ENCODE measurements at places on chromosomes 12 and 14.

DNA sequence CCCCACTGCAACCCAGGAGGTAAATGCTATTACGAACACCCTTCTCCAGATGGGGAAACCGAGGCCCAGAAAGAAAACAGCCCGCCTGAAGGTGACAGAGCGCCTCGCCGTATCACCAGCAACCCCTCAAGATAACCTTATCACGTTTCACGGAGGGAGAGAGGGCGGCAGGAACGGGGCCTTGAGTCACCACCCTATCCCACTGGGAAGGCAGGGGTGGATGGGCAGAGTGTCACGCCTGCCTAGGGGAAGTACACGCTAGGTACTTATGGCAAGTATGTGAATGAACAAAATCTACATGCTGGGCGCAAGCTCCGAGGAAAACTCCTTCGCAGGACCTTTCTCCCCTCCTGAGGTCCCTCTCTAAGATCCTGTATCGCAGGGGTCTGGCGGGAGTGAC lies 17.8 kb downstream of the NCOR2 start:
- no peak overlapping the region for H3K4me3 ChIP-seq
- DNase-seq, result no peak
- H3K27me3 ChIP-seq, result no peaks in the 10 kb centered on the region
- H3K36me3 ChIP-seq, result no peaks in the 10 kb centered on the region
- no peak overlapping the region for H3K27ac ChIP-seq

DNA sequence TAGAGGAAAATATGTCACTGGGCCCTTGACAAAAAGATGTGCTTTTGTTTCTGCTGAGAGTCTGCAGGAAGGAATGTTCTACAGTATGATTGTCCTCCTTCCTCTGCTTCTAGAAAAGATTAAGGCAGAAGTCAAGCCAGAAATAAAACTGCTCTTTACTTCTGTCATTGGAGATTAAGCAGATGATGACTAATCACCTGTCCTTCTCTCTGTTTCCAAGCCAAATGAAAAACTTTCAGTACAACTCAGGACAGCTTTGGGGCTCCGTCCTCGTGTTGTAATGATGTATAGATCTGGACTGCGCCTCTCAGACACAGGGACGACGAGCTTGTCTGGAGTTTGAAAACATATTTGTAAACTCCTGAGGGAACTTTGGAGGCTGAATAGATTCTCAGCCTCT lies 159.3 kb downstream of the DYRK2 start:
- no peak overlapping the region for H3K27ac ChIP-seq
- H3K27me3 ChIP-seq, result no peaks in the 10 kb centered on the region
- H3K4me3 ChIP-seq, result no peak overlapping the region

DNA sequence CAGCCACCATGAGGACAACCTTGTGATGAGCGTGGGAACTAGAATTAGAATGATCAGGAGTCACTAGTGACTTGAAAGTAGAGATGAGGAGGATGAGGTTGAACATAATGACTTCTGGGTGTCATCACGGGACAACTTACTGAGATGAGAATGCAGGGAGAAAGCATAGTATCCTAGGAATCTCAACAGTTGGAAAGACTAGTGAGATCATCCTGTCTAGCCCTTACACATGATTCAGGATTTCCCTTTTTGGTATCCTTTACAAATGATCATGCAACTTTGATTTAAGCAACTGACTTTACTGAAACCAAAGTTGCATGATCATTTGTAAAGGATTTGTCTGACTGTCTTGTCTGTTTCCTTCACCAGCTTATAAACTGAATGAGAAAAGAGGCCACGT lies 51.8 kb upstream of the HIF1A start:
- no peaks in the 10 kb centered on the region for H3K36me3 ChIP-seq
- no peak for DNase-seq
- H3K27me3 ChIP-seq, result no peaks in the 10 kb centered on the region
- H3K27ac ChIP-seq, result no peak overlapping the region
- H3K4me1 ChIP-seq, result no peaks in the 10 kb centered on the region

DNA sequence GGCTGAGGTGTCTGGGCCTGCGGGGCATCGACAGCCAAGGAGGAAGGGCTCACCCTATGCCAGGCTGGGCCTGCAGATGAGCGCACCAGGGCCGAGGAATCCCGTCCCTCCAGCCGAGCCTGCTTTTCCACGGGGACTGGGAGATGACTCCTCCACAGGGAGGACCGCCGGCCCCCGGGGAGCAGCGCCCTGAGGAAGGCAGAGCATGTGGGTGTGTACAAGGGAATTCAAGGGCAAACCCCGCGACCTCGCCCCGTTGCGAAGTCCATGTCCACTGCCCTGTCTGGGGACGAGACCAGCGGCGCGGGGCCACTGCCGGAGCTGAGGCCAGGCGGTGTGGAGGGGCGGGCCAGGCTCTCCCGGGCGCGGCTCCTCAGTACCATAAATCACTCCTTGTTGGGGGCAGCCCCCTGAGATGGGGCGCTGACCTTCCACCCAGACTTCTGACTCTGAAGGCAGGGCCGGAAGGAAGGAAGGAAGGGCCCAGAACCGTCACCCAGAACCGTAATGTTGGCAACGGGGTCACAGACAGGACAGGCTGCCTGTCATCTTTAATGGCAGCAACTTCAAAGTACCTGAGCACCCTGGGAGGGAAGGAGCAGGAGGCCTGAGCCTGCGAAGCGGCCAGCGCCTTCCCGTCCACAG lies 52.5 kb downstream of the RNF34 start:
- no peaks in the 10 kb centered on the region for H3K27me3 ChIP-seq
- no peak overlapping the region for H3K4me3 ChIP-seq
- no peak for DNase-seq

DNA sequence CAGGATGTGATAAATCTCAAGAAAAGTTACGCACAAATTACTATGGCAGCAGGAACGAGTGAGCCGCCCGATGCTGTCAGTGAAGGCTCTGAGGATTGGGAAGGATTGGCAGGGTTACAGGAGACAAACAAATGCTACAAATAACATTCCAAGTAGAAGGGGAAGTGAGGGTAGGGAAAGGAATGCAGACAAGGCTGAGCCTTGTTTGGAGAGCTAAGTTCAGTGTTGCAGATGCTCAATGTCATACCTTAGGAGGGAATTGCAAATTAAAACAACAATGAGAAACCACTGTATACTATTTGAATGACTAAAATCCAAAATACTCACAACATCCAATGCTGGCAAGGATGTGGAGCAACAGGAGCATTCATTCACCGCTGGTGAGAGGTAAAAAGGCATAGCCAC lies 1.3 kb downstream of the CLEC9A start:
- H3K4me3 ChIP-seq, result no peak overlapping the region
- no peaks in the 10 kb centered on the region for H3K4me1 ChIP-seq
- no peaks in the 10 kb centered on the region for H3K27me3 ChIP-seq
- no peaks in the 10 kb centered on the region for H3K36me3 ChIP-seq

DNA sequence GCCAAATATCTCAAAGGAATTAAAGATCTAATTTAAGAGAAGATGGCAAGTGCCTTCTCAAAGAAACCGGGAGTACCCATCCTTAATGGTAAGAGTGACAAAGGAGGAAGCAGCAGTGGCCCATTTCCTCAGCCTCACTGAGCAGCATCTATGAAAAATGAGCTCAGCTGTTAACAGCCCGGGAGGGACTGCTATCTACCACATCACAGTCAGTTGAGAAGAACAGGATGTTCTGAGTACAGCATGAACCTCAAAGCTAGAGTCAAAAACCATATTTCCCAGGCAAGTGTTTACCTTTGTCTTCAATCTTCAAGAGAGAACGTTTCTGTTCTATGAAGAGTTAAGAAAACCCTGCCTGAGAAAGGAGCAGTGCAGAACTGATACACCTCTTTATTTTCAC lies 115.0 kb downstream of the BTG1 start:
- no peaks in the 10 kb centered on the region for H3K4me1 ChIP-seq
- H3K27ac ChIP-seq, result peak overlapping the region; percentile 23
- H3K27me3 ChIP-seq, result no peaks in the 10 kb centered on the region
- H3K36me3 ChIP-seq, result no peaks in the 10 kb centered on the region
- no peak for DNase-seq

- H3K4me3 ChIP-seq, result no peak overlapping the region
- peaks cover 18% of the 10 kb centered on the region for H3K4me1 ChIP-seq
- no peaks in the 10 kb centered on the region for H3K27me3 ChIP-seq
- H3K27ac ChIP-seq, result no peak overlapping the region
Observed at GRCh38 chr12:66132408-66132807, 1.9 kb upstream of the LLPH start.

Measured in liver (tissue), 10 donors.